ENCODE measurements at places on chromosomes 1 and 21.

- no peak for DNase-seq
- H3K36me3 ChIP-seq: 0 out of 2 replicates have a peak, but pooled peaks cover 4% of the 10 kb centered on the region
- H3K4me1 ChIP-seq: no peaks in the 10 kb centered on the region
- no peaks in the 10 kb centered on the region for H3K27me3 ChIP-seq
- H3K4me3 ChIP-seq: no peak overlapping the region
- no peak overlapping the region for H3K27ac ChIP-seq
Measured at GRCh38 chr1:156992215-156992614, 53.3 kb downstream of the ARHGEF11 start.

DNA sequence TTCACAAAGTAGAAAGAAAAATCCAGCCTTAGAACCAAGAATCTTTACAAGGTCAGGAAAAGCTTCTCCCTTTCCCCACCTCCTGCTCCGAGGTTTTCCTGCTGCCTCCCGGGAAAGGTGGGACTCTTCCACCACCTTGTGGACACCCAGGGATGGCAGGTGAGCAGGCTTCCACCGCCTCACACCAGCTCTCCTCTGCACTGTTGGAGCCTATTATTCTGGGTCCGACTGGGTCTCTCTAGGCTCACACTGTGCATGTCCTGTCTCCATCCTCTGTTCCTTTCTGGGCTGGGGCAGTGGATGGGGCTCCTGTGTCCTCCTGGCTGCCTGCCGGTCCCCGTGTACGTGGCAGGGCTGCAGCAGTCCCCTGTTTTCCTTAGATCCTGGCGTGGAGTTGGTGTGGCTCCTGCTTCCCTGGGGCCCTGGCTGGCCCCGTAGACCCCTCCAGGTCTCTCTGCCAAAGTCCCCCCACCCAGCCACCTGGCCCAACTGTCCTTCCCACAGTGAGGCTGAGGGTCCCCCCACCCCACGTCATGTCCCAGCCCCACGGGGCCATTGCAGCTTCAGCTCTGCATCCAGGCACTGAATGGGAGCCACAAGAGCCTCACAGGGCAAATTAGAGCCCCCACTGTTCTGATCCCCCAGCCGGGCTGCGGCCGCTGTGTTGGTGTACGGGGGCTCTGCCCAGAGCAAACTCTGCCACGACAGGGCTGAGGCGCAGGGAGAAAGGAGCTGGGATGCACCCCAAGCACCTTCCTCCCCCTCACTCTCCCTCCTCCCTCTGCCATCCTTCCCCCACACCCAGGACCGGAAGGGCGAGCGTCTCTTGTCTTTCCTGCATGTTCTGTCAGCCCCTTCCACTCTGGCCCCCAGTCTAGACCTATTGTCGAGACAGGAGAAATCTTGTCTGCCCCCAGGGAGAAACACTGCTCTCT, 3.3 kb upstream of the SLC45A1 start:
- no peaks in the 10 kb centered on the region for H3K36me3 ChIP-seq
- H3K27ac ChIP-seq: no peak overlapping the region
- DNase-seq: peak; percentile 69
- peaks cover 11% of the 10 kb centered on the region for H3K4me1 ChIP-seq
- no peak overlapping the region for H3K4me3 ChIP-seq

DNA sequence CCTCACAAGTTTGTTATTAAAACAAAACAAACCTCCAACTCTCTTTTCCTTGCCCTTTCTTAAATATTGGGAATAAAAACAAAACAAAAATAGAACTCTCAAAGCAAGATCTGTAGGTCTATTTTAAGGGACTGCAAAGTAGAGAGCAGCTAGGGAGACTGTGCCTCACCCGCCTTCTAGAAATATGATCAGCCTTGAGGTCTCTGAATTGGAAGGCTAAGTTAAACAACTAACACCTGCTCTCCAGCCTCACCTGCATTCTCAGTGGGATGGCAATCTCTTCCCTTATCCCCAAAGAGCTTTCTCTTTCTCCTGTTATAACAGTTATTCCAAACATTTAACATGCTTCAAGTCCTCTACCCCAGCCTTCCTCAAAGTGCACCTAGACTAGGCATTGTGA, 75.5 kb upstream of the TNR start:
- H3K36me3 ChIP-seq: no peaks in the 10 kb centered on the region
- no peak for DNase-seq
- no peak overlapping the region for H3K27ac ChIP-seq
- H3K27me3 ChIP-seq: no peaks in the 10 kb centered on the region
- no peaks in the 10 kb centered on the region for H3K4me1 ChIP-seq

DNA sequence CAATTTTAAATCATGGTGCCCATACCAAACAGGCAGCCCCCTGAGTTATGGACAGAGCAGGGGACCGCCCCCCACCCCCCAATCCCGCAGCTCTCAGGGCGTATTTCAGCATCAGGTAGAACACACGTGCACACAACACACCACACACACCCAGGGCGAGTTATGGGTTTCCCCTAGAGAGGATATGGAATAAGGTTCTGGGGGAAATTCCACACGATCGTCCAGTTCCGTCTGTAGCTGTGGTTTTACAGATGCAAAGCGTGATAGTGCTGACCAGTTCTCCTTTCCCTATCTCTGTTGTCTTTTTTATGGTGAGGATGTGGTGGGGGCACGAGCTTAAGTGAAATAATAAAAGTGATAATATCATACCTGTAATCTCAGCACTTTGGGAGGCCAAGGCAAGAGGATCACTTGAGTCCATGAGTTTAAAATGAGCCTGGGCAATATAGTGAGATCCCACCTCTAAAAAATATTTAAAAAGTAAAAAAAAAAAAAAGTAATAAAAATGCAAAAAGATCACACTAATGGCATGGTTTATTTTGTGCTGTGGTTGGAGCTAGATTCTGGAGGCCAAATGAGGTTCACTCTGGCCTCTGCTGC, 25.1 kb downstream of the C2CD2 start:
- H3K4me3 ChIP-seq: no peak overlapping the region
- no peaks in the 10 kb centered on the region for H3K27me3 ChIP-seq
- H3K27ac ChIP-seq: no peak overlapping the region
- DNase-seq: no peak

Data from SJSA1 (cell line).